Stimulated activated naive CD4-positive, alpha-beta T cell treated with Interleukin-2 at 50 U/mL for 16 hours (primary cell): ENCODE measurements at places on chromosomes 12 and 14.

DNA sequence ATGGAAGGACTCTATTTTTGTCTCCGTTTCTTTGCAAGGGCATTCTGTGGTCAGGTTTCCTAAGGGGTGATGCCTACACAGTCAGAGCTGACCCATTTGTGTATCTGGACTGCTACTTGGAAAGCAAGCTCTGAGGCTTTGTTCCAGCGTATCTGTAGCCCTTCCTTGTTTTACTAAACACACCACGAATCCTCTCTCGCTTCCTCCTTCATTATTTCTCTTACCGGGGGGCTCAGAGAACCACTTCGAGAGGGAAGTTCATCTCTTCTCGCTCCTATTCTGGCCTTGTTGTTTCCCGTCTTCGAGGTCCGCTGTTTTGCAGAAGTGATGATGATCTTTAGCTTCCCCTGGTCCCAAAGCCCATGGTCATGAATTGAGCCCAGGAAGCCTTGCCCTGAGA, 164.7 kb downstream of the SSPN start:
- no peak for DNase-seq

GRCh38 chr12:57223191-57224165, 6.0 kb upstream of the SHMT2 start:
- no peak for DNase-seq

DNA sequence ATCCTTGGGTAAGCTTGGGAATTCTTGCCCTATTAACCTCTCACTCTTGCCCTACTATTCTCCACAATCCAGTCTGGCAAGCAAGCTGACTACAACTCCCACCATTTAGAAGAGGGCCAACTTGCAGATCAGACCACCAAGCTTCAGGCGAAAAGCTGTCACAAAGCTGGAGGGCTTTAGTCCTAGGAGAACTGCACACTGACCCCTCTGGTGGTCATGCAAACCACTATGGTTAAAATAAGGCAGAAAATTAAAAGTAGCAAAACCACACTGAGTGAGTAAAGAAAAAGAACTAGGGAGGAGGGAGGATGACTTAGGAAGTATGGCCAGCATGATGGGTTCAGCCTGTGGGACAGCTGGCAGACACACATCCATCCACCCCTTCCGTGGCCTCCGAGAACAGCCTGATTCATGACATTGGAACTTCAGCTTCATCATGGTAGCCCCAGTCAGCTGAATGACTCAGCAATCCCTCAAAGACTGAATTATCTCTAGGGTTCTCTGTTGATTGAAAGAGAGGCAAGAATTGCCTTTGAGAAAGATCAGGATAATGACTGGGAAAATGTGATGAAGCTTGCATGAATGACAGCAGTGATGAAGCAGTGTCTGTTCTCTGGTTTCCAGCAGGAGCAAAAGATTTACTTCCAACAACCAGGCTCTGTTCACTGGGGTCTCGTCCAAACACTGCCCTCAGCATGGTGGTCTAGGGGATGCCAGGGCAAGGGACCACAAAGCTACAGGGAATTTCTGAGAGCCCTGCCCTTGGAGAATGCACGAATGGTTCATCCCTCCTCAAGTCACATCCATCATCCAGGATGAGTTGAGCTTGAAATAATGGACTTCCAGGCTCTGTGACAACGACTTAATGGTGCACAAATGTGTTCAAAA, 24.4 kb downstream of the PITPNM2 start:
- DNase-seq = no peak

- DNase-seq = no peak
Observed at GRCh38 chr12:62211510-62211909, 48.7 kb upstream of the USP15 start.

DNA sequence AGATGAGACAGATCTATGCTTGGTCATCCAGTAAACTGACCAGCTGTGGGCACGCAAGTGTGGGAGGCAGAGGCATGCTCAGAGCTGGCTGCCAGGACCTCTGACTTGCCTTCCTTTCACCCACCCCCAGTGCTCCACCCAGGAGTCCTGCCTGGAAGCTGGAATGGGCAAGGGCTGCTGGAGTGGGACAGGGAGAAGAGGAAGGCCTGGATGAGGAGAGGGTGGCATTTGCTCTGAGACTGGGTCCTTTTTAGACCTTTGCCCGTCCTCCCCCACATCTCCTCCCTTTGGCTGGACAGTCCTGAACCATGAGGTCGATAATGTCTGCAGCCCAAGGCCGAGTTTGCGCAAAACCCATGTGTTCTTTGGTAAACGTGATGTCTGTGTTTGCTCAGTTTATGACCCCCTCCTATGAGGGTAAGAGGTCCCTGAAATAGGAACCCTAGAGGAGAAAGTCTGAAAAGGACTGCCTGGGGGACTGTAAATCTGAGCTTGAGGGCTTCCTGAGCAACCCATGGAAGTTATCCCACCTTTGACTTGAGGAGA, 3.8 kb upstream of the INHBE start:
- no peak for DNase-seq

DNA sequence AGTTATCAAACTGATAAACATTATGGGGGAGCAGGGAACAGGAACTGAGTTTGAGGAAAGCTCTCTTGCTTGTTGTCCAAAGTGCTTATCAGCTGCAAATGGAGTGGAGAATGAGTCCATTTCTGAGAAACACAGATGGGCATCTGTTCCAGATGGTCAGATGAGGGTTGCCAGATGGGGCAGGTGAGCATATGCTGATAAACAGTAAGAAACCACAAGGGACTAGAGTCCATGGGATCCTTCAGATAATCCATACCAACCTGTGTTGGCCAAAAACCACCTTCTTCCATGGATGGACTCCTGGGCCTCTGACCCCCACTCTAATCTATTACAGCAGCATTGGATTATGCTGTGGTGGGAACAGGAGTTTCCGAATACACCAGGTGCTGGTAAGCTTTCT, 38.3 kb downstream of the GNS start:
- DNase-seq = no peak

DNA sequence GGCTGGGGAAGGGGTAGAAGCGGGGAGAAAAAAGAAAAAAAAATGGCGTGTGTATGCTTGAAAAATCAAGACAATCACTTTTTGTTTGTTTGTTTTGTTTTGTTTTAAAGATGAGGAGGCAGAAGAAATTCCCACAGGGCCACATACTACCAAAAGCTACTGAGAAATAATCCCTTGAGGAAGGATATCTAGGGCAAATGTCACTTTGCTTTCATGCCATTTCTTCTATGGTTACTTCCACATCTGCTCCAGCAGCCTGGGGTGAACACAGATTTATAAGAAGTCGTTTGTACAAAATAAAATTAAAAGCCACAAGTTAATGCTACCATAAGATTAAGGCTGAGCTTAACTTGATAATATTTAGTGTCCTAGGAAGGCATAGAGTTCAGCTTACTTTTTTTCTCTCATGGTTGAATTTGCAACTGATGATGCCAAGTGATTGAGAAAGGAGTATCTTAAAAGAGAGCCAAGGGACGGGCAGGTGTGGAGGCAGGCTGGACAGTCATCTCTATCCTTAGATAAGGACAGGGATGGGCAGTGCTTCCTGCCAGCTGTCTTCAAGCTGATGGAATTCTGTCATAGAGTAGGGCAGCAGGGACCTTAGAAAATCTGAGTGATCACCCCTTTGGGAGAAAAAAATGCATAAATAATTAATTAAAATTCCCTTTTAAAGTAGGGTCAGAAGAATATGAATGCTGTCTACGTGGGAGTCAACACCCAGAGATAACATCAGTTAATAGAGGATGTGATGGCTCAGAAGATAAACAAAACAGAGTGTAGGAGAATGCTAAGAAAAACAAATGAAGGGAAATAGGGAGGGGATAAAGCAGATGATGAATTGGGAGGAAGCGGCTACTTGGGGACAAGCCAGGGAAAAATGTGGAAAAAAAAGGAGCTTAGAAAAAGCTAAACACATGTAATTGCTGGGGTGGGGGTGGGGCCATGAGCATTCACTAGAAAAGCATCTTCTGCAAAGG, 57.1 kb downstream of the DYRK2 start:
- DNase-seq = no peak

GRCh38 chr12:111353603-111354295, 15.1 kb downstream of the PHETA1 start:
- no peak for DNase-seq

- DNase-seq = no peak
Observed at GRCh38 chr12:89185889-89186288, 166.4 kb downstream of the DUSP6 start.

GRCh38 chr14:103727313-103727980, 11.8 kb downstream of the ZFYVE21 start:
- no peak for DNase-seq

DNA sequence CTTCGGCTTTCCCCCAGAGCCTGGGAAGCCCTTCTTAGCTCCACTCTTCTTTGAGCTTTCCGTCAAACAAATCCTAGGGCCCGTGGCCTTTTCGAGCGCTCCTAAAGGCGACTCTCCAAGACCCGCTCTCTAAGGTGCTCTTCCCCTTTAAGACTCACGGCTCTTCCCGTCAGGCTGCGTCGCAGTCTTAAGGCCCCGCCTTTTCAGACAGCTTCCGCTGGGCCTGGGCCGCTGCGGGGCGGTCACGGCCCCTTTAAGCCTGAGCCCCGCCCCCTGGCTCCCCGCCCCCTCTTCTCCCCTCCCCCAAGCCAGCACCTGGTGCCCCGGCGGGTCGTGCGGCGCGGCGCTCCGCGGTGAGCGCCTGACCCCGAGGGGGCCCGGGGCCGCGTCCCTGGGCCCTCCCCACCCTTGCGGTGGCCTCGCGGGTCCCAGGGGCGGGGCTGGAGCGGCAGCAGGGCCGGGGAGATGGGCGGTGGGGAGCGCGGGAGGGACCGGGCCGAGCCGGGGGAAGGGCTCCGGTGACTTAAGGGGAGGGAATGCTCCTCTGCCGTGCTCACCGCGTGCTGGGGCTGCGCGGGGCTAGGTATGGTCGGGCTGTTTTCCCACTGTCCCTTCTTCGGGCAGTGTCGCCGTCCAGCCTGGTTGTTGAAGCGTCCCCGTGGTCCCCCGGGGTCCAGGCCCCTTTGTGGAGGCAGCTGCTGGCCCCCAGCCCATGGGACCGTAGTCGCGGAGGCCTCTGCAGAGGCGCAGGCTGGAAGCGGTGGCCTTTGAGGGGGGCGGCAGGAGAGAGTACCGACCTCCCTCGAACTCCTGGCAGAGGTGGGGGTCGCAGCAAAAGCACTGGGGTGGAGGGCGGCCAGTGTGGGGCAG, at the start of gene PEX5:
PEX5 (plus strand) TSS at position 289 of the 870 bp plus-strand sequence. CDS start 692 bp downstream, outside the sequence.
- DNase-seq = peak; percentile 86

GRCh38 chr14:51304438-51304837, 64.4 kb downstream of the TMX1 start:
- no peak for DNase-seq

GRCh38 chr12:7729746-7730145, 17.4 kb downstream of the CLEC4C start:
- DNase-seq = no peak

DNA sequence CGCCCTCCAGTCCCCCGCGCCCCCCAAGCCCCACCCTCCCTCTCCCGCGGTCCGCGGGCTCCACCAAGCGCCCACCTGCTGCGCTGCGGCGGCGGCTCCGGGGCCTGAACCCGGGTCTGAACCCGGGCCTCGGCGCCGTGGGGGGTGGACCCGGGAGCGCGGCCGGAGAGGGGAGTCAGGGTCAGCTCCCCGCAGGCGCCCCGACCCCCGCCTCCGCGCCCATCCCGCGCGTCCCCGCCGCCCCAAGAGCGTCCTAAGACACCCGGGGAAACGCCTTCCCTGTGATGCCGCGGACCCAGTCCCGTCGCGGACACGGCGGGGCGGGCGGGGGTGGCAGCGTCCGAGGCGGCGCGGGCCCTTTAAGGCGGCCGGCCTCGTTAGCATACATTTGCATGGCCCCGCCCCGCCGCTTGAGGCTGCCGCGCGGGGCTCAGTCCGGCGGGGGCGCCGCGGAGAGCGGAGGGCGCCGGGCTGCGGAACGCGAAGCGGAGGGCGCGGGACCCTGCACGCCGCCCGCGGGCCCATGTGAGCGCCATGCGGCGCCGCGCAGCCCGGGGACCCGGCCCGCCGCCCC, at the start of gene MMP17:
MMP17 (plus strand) TSS at position 433 of the 574 bp plus-strand sequence; CDS start at position 535, 102 bp downstream.
- peak; percentile 18 for DNase-seq

- no peak for DNase-seq
Observed at GRCh38 chr12:129558036-129558435, 345.8 kb downstream of the TMEM132D start.

GRCh38 chr12:113086249-113087164, 30.0 kb downstream of the DTX1 start:
- peak; percentile 10 for DNase-seq

- no peak for DNase-seq
Observed at GRCh38 chr12:6154730-6155459, 30.4 kb upstream of the VWF start.
